ENCODE measurements at places on chromosomes 6 and 20.

DNA sequence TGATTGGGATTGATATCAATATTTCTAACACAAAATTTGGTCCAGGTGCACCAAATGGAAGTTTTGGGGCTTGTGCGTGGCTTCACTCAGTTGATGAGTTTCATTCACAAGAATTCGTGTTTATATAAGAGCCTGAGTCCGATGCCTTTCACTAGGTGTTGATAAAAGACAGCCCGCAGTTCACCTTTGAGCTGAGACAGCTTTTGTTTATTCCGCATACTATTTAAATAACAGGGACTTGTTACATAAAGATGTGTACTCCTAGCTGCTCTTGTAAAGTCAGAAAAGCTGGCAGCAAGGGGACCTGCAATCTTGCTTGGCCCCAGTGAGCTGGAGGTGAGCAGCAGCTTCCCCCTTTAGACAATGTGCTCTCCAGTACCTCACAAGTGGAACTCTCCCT is 19.0 kb upstream of the NRN1 start:
- DNase-seq = no peak

DNA sequence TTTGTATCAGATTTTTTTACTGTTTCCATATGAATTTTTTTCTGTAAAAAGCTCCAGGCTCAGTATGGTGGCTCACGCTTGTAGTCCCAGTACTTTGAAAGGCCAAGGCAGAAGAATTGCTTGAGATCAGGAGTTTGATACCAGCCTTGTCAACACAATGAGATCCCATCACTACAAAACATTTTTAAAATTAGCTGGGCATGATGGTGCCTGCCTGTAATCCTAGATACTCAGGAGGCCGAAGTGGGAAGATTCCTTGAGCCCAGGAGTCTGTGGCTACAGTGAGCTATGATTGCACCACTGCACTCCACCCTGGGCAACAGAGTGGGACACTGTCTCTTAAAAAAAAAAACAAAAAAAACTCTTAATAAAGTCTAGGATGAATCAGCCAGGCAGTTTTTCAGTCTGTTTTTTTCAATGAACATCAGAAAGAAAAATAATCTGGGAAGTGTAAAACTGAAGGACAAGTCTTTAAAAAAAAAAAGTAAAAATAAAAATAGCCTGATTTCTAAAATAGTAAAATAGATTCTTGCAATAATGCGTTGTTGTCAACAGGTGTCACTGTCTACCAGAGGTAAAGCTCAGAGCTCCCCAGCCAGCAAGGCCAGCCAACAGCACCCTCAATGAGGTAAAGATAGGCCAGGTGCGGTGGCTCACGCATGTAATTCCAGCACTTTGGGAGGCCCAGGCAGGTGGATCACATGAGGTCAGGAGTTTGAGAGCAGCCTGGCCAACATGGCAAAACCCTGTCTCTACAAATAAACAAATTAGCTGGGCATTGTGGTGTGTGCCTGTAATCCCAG is 9.3 kb upstream of the ATG5 start:
- no peak for DNase-seq

GRCh38 chr20:42204109-42204660 is 586.0 kb upstream of the CHD6 start:
- no peak for DNase-seq

DNA sequence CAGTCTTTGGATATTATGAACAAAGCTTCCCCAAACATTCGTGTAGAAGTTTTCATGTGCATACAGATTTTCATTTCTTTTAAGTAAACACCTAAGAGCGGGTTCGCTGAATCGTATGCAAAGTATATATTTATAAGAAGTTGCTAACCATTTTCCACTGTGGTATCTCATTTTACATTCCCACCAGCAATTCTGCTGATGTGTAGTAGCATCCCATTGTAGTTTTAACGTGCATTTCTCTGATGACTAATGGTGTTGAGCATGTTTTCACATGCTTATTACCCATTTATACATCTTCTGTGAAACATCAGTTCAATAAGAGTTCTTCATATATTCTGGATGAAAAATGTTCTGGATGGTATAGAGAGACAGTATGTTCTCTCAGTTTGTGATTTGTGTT is 97.4 kb downstream of the IYD start:
- DNase-seq = no peak

GRCh38 chr20:38169636-38170193 is 4.6 kb upstream of the TGM2 start:
- no peak for DNase-seq

GRCh38 chr6:43983632-43984031 is 143.6 kb downstream of the MRPL14 start:
- DNase-seq = no peak

DNA sequence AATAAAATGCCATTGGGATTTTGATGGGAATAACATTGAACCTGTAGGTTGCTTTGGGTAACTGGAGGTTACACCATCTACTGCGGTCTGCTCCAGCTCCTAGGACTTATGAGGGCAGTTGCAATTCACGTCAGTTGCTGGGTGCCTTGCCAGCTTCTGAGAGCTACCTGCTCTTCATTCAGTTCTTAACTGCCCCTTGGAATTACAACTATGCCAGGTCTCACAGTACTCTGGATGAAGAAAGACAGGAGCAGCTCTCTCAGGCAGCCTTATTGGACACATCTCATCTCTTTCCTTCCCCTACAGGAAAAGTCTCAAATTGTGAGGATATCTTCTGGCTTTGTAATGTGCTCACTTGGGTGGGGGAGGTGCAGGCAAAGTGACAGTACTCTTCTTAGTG is 1643.3 kb downstream of the GRIK2 start:
- DNase-seq = no peak

GRCh38 chr6:168367285-168367751 is 47.7 kb upstream of the DACT2 start:
- no peak for DNase-seq

- DNase-seq = no peak
Observed at GRCh38 chr20:23407781-23408464, 13.4 kb downstream of the NAPB start.

- DNase-seq = no peak
Observed at GRCh38 chr20:17958373-17959256, 10.0 kb downstream of the SNX5 start.

DNA sequence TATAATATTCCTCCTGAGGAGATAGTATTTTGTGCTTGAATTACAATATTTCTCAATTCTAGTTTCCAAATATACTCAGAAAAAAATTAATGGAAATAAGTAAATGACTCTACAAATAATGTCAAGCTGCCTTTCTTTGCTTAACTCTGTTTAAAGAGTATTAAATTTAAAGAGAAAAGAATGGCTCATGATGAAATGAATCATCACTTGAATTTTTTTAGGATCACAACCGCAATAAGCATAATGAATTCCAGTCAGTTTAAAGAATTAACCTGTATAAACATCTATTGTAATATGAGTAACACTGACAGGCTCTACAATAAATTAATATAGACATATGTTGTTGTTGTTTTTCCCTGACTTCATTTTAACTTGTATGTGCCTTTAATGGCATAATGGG is 266.2 kb upstream of the ADGRB3 start:
- no peak for DNase-seq

DNA sequence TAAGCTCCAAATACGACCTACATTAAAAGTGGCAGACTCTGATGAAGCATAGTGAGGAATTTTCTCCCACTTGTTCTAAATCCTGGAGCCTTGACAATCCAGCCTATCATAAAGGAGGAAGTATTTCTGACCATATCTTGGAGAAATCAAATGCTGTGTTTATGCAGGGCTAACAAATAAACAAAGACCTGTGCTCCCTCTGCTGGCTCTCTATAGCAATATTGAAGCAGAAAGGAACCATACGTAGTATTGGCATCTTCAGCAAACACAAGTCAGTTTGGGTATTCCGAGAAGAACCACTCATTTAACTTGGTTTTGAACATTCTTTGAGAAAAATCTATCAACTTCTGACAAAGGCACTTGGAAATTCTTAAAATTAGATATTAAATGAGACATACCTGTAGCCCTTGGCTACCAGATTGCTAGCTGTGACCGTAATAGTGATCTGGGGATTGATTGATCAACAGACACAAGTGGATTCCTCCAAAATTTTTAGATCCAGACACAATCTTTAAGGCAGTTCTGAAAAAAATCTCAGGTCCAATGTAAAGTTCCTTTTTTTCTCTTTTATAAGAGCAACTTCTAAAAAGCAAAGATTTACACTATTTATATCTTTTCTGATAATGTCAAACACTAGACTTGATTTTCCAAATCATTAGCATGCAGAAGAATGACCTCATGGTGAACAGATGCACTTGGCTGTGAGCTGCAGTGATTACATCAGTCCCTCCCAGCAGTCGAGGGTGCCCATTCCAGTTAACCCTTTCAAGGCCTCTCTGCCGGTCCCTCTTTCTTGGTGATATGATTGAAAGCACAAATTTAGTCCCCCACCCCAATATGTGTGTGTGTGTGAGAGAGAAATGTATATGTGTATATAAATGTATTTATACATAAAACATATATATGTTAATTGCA is 40.2 kb downstream of the INSM1 start:
- no peak for DNase-seq

GRCh38 chr6:106309766-106310373 is 15.7 kb downstream of the ATG5 start:
- DNase-seq = no peak

DNA sequence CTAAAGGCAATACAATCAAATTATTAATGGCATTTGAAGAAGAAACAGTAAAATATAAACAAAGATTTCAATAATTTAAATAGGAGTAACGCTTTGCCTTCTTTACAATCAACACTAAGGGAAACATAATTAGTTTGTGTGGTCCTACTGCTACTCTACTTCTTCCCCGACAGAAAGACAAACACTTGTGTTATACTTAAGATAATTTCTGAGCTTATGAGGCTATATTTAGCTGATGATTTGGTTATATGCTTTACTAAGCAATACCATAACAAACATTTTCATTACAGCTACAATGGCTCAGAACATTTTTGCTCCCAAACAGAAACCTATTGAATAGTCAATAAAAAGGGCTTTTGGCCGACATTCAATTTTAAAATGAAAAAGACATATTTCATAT is 1217.2 kb upstream of the GJE1 start:
- DNase-seq = no peak

Data from SIG-M5 (cell line).